Activated T-helper 17 cell treated with anti-CD3 and anti-CD28 coated beads, Interleukin-2, amount 50 U/mL, for 72 hours (primary cell): ENCODE measurements at places on chromosomes 12 and 14. TPM values are rescaled to one million over a fixed set of nuclear protein-coding genes. Genes with fewer than 3 reads are reported as not detected.

DNA sequence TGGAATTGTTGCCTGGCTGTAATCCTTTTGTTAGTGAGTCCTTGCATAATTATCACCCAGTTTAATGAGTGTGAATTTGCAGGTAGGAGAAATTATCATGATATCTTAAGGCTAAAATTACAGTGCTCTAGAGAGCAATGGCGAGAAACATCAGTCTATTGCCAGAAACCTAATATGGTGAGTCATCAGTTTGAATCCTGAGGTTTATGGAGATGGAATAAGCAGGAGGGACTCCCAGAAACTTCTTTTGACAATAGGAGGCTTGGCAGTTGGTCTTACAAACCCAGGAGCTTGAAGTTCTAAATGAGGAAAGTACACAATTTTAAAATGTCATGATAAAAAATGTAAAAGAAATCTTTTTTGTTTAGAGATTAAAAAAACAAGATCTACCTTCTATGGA, 31.5 kb upstream of the CRADD start:
- ATAC-seq = no peak
- H3K27me3 ChIP-seq = no peaks in the 10 kb centered on the region
- H3K4me1 ChIP-seq = no peaks in the 10 kb centered on the region
- H3K27ac ChIP-seq = no peak overlapping the region
- no peak overlapping the region for H3K4me3 ChIP-seq

DNA sequence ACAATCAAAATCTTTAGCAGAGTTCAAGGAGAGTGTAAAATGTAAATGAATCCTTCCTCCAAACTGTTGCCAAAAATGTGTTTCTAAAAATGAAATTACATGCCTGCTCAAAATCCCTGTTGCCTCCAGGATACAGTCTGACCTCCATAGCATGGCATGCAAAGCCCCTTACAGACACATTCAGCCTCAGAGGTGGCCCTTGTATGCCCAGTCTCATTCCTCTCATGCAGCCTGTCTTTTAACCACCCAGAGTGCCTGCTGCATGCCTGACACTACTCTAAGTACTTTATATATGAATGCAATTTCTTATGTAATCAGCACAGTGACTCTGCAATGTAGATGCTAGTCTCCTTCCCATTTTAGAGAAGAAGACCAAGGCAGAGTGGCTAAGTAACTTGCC, 24.4 kb upstream of the PTPRQ start:
- H3K4me1 ChIP-seq = no peaks in the 10 kb centered on the region
- ATAC-seq = no peak
- no peak overlapping the region for H3K27ac ChIP-seq
- H3K36me3 ChIP-seq = no peaks in the 10 kb centered on the region
- H3K27me3 ChIP-seq = no peaks in the 10 kb centered on the region

AQP6 gene
- total RNA-seq = not detected

- peaks cover 22% of the 10 kb centered on the region for H3K27me3 ChIP-seq
- no peaks in the 10 kb centered on the region for H3K36me3 ChIP-seq
- no peak overlapping the region for H3K4me3 ChIP-seq
These were observed 254.4 kb upstream of the SFSWAP start for GRCh38 chr12:131456301-131457027.

DNA sequence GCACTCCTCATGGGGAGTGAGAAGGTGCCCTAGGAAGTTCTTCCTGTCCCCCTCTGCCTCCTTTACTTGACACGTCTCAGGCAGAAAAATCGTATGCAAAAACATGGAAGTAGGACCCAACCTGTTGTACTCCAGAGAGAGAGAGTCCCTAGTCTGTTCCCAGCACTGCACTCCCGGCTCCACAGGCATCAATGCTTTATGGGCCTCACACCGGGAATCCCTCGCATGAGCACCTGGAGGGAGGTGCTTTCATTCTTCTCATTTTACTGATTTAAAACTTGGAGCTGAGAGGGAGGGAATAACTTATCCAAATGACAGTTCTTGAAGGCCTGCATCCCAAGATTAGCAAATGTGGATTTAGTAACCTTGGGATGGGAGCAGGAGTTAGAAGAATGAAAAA, 1101.4 kb downstream of the BCL11B start:
- H3K27ac ChIP-seq = peak overlapping the region; percentile 96
- no peak for ATAC-seq
- H3K4me1 ChIP-seq = peaks cover 46% of the 10 kb centered on the region
- peaks cover 15% of the 10 kb centered on the region for H3K36me3 ChIP-seq

RPS6KA5 gene
- 30.0 TPM for total RNA-seq

DNA sequence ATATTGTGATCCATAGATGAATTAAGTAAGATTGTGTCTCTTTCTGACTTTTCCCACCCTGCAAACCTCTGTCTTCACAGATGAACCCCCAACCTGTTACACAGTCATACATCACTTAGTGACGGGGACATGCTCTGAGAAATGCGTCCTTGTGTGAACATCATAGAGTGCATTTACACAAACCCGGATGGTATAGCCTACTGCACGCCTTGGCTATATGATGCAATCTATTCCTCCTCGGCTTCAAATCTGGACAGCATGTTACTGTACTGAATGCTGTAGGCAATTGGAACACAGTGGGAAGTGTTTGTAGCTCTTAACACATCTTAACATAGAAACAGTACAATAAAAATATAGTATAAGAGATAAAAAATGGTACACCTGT, 7.4 kb upstream of the TESPA1 start:
- ATAC-seq = no peak
- no peaks in the 10 kb centered on the region for H3K36me3 ChIP-seq
- peaks cover 38% of the 10 kb centered on the region for H3K4me1 ChIP-seq
- peak overlapping the region; percentile 85 for H3K4me3 ChIP-seq
- H3K27me3 ChIP-seq = no peaks in the 10 kb centered on the region
- H3K27ac ChIP-seq = peak overlapping the region; percentile 90

GRCh38 chr14:101122237-101123141, 219.0 kb upstream of the RTL1 start:
- no peaks in the 10 kb centered on the region for H3K4me1 ChIP-seq
- H3K4me3 ChIP-seq = no peak overlapping the region
- H3K27ac ChIP-seq = no peak overlapping the region
- no peaks in the 10 kb centered on the region for H3K36me3 ChIP-seq
- no peak for ATAC-seq

DNA sequence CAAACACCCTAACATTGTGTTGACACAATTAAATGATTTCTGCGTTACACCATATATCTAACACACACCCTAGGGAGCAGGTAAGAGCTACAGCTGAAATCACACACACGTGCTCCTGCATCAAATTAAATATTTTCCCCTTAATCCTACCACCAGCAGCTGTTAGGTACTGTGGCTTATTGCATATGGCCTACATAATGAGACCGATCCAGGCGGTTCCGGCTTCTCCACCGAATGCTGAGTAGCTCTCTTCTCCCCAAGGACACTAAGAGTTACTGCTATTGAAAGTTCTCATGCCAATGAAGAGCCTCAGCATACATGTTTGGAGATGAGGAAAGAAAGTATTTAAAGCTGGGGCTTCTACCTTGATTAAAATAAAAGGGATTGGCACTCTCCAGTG, 472.2 kb upstream of the STXBP6 start:
- H3K4me3 ChIP-seq = no peak overlapping the region
- H3K27ac ChIP-seq = no peak overlapping the region
- no peaks in the 10 kb centered on the region for H3K27me3 ChIP-seq
- no peaks in the 10 kb centered on the region for H3K36me3 ChIP-seq
- ATAC-seq = no peak
- H3K4me1 ChIP-seq = no peaks in the 10 kb centered on the region

WDHD1 gene
- 60.0 TPM for total RNA-seq

- H3K27ac ChIP-seq = no peak overlapping the region
- no peaks in the 10 kb centered on the region for H3K36me3 ChIP-seq
- H3K27me3 ChIP-seq = peaks cover 8% of the 10 kb centered on the region
- no peaks in the 10 kb centered on the region for H3K4me1 ChIP-seq
- no peak overlapping the region for H3K4me3 ChIP-seq
These were observed 17.2 kb upstream of the GSC start for GRCh38 chr14:94787092-94787491.

GRCh38 chr12:13210236-13211190, 14.0 kb downstream of the EMP1 start:
- peaks cover 41% of the 10 kb centered on the region for H3K36me3 ChIP-seq
- peak overlapping the region; percentile 65 for H3K4me3 ChIP-seq
- peak overlapping the region; percentile 87 for H3K27ac ChIP-seq
- ATAC-seq = peak; percentile 16
- H3K4me1 ChIP-seq = peaks cover 40% of the 10 kb centered on the region

GRCh38 chr12:121176826-121177529, 33.0 kb upstream of the P2RX4 start:
- peaks cover 6% of the 10 kb centered on the region for H3K36me3 ChIP-seq
- no peaks in the 10 kb centered on the region for H3K4me1 ChIP-seq
- no peak overlapping the region for H3K27ac ChIP-seq
- H3K27me3 ChIP-seq = no peaks in the 10 kb centered on the region

DNA sequence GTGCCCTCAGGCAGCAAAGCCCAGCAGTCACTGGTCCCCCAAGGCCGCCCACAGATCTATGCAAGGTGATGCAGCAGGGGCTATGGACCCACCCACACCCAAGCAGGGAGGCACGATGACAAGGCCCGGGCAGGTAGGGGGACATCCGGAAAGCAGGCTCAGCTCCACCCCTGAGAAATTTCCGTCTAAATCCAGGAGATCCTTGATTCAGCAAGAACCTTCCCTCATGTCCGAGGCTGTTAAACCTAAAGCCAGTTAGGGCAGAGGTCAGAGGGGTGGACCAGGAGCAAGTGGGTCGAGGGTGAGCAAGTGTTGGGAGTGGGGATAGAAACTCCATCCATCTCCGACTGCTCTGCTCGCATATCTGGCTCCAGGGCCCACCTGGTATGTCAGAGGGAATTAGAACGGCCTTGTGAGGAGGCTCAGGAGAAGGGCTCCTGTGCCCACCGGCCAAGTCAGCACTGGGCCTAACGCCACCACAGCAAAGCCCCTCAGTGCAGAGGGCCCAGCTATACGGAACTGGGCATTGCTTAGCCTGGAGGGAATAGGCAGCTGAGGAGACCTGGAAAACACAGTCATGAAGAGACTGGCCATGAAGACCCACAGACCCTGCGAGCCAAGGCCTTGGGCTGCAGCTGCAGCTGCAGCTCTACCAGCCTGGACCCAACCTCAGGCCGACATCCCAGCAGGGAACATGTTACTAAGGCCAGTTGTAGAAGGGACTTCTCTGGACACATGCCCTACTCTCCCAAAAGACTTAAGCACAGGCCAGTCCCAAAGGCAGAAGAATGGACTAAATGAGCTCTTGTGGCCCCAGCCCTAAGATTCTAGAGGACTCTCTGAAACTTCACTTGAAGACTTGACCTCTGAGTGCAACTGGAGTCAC, 34.3 kb downstream of the DAD1 start:
- peaks cover 78% of the 10 kb centered on the region for H3K36me3 ChIP-seq
- no peaks in the 10 kb centered on the region for H3K27me3 ChIP-seq
- H3K27ac ChIP-seq = peak overlapping the region; percentile 99
- no peak for ATAC-seq
- H3K4me3 ChIP-seq = peak overlapping the region; percentile 88
- H3K4me1 ChIP-seq = peaks cover 54% of the 10 kb centered on the region
